T47D (cell line): ENCODE measurements at places on chromosomes 16 and 17.

GRCh38 chr16:29663807-29664090, 702 bp downstream of the SPN start:
- DNase-seq, result no peak

GRCh38 chr17:57097832-57098421, 12.9 kb downstream of the AKAP1 start:
- no peak for DNase-seq

- DNase-seq, result no peak
These were observed 20.9 kb downstream of the GNAO1 start for GRCh38 chr16:56212144-56212543.

DNA sequence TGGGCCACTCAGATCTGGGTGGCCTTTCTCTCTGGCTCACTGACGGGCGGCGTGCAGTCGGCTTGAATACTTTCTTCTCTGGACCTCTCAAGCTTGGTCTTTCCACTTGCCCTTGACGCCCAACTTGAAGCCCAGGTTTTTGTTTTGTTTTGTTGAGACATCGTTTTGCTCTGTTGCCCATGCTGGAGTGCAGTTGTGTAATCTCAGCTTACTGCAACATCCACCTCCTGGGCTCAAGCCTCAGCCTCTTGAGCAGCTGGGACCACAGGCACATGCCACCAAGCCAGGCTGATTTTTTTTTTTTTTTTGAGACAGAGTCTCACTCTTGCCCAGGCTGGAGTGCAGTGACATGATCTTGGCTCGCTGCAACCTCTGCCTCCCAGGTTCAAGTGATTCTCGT, 22.7 kb upstream of the KIF19 start:
- DNase-seq, result no peak

DNA sequence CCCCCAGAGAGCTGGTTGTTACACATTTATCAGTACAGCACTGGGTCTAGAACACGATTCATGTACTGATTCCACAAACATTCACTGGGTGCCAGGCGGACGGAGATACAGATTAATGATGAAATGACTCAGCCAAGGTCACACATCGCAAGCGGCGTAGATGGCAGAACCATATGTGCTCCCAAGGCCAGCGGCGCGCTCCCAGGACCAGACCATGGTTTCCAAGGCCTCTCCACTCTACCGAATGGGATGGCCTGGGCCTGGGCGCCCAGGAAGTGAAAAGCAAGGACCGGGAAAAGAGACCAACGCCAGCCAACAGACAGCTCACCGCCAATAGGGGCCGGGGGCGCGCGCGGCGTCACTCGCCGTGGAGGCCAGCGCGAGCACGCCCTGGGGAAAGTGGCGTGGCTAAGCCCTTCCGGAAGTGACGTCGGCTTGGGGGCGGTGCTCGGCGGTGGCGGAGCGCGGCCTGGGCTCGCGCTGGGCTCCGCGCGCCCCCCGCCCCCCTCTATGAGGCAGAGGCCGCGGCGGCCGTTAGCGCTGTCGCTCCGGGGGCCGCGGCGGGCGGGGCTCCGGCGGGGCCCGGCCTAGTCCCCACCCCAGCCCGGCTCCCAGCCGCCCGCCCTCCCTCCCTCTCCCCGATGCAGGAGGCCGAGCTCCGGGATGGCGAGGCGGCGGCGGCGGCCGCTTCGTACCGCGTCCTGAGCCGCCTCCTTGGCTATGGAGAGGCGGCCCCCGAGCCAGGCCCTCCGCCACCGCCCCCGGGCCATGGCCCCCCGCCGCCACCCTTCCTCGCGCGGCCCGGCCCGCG, at the start of gene SOCS7:
TSS of gene SOCS7 (plus strand) at position 433 of the 811 bp plus-strand sequence. CDS start at position 642, 209 bp downstream.
- DNase-seq, result peak; percentile 97

- DNase-seq, result peak; percentile 40
These were observed 6.0 kb downstream of the CLEC16A start for GRCh38 chr16:10950393-10950792.

DNA sequence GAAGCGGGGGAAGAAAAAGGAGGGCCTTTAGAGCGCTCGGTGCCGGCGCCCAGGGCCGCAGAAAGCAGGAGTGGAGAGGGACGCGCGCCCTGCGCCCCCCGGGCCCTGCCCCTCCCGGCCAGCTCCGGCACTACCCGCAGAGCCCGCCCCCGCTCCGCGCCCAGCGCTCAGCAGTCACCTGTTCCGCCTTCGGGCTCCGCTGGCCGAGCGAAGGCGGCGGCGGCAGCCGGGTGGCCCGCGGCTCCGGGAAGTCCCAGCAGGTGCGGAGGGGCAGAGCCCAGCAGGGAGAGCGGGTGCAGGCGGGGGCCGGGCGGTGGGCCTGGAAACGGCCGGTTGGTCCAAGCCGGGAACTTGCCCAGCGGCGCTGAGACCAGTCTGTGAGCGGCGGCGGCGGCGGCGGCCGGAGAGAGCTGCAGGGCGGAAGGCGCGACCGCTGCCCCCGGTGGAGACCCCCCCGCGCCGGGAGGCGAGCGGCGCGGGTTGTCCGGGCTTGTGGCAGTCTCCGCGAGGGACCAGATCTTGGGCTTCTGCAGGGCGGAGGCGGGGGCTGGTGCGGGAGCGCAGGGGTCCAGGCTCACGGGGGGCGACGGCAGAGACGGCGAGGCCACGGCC, 2.2 kb downstream of the IRX3 start:
- no peak for DNase-seq

GRCh38 chr17:5373112-5373511, 46.4 kb downstream of the NUP88 start:
- DNase-seq, result no peak

- no peak for DNase-seq
These were observed 9.7 kb downstream of the NEUROD2 start for GRCh38 chr17:39598047-39598481.

GRCh38 chr17:68783861-68784260, 171.3 kb downstream of the ABCA8 start:
- no peak for DNase-seq
